ENCODE measurements at places on chromosomes 1 and 21.

DNA sequence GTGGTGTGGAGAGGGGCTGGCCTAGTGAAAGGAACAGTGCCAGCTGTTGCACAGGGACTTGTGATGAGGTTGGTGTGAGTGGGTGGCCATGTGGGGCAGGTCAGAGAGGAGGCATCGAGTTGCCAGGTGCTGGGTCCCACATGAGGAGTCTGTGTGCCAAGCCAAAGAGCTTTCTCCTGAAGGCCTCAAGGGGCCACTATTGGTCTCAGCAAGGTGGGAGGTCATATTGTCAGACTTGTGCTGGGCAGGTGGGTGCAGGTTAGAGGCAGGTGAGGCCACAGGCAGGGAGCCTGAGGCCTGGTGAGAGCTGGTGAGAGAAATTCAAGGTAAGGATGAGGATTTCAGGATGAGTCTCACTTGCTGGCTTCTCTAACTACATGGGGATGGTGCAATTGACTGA is 256.8 kb downstream of the DISC1 start:
- DNase-seq: no peak

DNA sequence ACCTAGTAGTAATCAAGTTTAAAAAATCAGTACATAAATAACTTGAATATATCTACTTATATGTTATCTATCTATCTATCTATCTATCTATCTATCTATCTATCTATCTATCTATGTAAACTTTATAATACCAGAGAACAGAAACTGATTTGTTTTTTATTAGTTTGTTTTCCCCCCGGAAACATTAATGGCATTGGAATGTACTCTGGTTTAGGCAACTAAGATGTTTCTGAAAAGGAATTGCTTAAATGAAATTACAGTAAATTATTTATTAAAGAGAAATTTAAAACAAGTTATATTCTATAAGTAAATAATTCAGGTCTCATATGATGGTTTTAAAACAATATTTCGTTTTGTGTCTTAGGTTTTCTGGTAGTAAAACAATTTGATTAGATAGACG is 681.0 kb upstream of the ADAMTS5 start:
- DNase-seq: no peak

GRCh38 chr21:27329255-27329851 is 362.5 kb upstream of the ADAMTS5 start:
- DNase-seq: peak; percentile 15

- DNase-seq: peak; percentile 50
Observed at GRCh38 chr1:206761159-206761768, 9.3 kb upstream of the IL19 start.

GRCh38 chr1:177116941-177117340 is 47.6 kb downstream of the ASTN1 start:
- no peak for DNase-seq

DNA sequence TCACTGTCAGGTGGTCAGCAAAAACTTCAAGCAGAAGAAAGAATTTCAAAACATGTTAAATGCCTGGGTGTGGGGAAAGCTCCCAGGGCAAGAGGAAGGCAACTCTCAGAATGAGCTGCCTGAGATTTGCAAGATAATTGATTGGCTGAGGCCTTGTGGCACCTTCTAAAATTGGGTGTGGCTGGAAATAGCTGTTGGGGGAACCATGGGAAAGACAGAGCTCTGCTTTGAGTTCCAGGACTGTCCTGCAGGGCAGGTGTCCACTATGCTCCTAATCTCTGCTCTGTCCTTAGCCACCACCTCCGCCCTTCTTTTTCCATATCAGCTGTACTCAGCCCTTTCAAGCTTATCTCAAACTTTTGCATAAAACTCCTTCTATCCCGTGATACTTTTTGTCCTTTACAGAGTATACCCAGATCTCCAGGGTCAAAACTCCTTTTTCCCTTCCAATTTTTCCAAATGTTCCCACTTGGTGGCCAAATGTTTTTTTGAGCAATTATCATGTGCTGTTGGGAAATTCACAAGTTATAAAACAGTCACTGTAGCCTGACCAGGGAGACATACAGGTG is 23.8 kb upstream of the PPP2R5A start:
- DNase-seq: no peak

- DNase-seq: peak; percentile 4
Observed at GRCh38 chr1:62588000-62588399, 9.3 kb upstream of the ANGPTL3 start.

DNA sequence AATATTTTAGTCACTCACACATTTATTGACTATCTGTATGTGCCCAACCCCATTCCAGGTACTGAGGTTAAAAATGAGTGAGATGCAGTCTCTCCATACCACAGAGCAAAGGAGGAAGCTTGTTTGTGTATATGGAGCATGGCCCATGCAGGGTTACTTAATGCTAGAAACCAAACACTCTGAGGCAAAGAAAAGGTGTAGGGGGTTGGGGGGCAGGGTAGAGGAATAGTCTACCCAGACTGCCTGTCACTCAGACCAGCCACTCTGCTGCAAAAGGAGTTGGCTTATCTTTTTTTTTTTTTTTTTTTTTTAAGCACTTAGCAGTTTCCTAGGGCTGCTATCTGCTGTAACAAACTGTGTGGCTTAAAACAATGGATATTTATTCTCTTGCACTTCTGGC is 19.8 kb downstream of the PGM1 start:
- no peak for DNase-seq

DNA sequence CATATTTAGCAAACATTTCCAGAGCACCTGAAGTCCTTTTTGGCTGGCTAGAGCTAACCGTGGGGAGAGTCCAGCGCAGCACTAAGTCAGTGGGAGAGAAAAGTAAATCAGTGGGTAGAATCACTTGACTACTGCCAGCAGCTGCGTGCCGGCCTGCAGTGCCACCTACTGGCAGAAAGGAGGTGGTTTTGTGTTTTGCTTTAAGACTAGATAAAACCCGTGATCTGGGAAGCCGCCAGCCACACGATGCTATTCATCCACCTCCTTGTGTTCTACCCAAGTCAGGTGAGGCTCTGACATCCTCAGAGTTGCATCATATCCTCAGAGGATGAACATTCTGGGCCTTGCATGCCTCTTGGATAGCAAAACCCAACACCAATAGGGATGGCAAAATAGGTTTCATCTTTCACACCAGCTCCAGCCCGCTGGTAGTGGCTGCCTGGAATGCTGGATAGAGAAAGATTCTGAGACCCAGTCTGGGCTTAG is 14.1 kb upstream of the HEYL start:
- no peak for DNase-seq

- peak; percentile 69 for DNase-seq
Observed at GRCh38 chr1:61337981-61338848, 255.9 kb downstream of the NFIA start.

DNA sequence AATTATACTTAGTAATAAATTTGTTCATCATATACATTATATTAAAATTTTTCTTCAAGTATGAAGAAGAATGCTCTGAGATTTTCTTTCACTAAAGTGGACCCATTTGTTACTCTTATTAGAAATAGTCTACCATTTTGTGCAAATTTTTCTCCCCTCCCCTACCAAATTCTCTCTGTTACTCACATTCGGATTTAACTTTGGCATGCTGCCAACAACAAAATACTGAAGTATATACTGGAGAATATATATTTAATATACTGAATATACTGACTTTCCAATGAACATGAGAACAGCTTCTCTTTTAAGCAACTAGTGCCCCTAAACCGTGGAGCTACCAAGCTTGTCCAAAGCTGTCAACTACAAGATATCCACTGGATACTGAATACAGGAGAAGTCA is 57.2 kb downstream of the CENPF start:
- DNase-seq: no peak

DNA sequence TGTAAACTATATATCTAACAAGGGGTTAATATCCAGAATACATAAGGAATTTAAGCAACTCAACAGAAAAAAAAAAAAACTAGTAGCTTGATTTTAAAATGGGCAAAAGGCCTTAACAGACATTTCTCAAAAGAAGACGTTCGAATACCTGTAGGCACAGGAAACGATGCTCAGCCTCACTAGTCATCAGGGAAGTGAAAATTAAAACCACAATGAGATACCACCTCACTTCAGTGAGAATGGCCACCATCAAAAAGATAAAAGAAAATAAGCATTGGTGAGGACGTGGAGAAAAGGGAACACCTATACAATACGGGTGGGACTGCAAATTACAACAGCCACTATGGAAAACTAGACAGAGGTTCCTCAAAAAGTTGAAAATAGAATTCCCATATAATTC is 37.3 kb downstream of the NPHP4 start:
- no peak for DNase-seq

DNA sequence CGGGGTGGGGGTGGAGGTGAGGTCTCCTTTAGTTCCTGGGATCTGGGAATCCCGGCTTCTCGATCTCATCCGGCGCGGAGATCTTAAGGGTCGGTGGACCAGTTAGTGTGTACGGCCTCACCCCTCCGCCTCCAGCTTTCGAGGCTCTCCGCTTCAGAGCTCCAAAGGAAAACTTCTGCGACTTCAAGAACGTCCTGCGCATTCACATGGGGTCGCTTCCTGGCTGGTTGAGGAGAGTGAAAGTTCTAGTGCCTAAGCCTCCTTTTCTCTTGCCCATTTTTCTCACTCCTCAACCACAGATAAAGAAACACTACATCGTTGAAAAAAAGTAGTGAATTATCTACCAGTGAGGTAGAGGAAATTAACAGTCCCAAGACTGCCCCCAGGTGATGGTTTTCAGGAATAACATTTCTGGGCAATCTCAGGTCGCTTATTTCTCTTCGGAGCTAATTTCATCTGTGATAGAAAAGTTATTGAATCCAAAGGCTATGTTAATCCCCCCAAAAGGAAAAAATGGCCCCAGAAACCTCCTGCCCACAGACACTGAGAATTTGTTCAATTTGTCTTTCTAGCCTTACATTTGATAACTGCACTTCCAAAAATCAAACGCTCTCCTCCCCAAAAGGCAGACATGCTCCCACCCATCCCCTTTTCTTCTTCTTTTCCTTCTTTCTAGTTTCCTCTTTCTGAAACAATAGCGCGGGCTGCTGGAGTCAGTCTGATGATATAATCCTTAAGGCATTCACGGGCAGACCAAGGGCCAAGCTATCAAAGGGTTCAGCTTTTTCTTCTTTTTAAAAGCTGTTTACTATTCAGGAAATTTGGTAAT is 20.6 kb upstream of the TBX15 start:
- DNase-seq: peak; percentile 59

DNA sequence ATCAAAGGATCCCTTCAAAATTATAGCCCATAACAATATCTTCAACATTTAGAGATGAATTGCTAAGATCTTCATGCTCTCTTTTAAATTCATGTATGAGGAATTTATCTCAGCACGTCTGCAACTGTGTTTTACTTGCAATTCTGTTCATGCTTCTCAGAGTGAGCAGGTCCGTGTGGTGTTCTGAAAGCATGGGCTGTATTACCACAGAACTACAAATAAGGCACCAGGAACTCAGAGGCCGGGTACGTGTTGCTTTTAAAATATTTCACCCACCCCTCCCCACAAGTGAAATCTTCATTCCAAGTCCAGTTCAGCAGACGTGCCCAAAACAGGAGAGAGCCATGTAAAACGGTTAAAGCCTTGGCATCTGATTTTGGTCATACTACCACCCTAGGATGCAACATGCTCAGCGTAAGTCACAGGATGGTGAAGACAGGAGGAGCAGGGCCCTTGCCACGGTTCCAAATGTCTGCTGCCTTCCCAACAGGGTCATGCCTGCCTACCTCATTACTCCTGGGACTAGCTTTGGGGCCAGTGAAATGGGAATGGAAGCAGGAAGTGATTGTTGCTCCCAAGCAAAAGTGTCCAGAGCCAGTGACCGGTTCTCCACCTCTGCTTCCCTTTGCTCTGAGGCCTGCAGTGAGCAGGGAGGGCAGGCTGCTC is 133.7 kb downstream of the PTPN14 start:
- no peak for DNase-seq

Measured in hepatic stellate cell (primary cell).